ENCODE measurements at places on chromosomes 12 and 14.

DNA sequence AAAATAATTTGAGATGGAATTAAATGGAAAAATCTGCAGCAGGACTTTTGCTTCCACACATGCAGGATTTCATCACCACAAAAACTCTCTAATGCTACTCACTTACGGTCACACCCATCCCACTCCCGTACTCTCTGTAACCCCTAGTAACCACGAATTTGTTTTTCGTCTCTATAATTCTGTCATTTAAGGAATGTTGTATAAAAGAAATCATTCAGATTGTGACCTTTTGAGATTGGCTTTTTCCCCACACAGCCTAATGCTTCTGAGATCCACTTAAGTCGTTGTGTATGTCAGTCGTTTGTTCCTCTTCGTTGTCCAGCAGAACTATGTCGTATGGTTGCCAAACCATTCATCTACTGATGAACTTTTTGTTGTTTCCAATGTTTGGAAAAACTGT is 19.8 kb upstream of the PZP start:
- DNase-seq = no peak

DNA sequence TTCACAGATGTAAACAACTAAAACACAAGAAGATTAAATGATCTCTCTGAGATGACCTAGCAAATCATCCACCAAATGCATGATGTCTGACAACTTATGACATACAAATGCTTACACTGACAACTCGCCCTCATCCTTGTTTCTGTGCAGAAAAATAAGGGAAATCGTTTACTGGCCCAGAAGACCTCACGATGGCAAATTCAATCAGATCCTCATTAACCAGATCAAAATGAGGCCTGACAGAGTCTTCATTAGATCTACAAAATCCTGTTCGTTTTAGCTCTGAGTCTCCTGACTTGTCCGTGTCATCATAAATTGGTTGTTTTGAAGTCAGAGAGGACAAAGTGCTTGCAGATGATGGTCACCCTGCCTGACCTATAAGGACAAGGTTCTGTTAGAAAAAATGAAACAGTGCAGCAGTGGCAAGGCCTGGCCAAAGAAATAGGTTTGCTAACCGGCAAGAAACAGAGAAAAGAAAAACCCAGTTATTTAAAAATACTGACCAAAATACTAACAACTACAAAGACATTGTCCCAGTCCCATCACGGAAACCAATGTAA is 109.5 kb downstream of the BTG1 start:
- no peak for DNase-seq

DNA sequence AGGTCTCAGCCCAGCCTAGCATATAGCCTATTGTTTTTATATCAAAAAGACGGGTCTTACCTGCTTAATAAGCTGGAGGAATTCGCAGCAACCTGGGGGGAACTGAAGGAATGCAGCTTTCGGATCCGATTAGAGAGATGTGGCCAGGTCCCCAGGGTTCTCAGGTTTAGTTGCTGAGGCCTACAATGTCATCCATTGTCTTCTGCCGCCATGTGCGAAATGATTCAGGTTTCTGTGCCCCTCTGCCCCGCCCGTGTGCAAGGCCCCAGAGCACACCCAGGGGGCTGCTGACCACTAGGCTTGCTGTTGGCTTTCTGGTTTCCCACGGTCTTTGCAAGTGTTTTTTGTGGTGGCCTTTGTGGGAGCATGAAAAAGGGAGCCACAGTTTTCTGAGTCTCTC is 154.5 kb upstream of the TBX3 start:
- no peak for DNase-seq

- DNase-seq = no peak
These were observed 31.3 kb downstream of the DMAC2L start for GRCh38 chr14:50343434-50343833.

DNA sequence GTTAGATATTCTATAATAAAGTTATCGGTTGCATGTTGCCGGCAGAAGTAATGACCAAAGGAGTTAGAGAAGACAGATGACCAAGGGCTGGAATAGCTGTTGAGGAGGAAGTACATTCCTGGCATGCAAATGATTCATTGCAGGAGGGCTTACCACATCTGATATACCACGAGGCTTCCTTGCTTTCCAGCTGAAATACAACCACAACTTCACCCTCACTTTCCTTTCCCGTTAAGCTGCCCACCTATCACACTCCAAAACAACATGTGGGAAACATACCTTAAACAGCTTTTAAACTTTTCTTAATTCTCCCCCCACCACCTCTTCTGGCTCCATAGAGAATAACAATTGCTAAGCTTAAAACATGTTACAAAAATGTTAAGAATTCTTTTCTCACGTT is 594.1 kb downstream of the NRXN3 start:
- no peak for DNase-seq

- peak; percentile 61 for DNase-seq
These were observed 52.5 kb upstream of the PELI2 start for GRCh38 chr14:56065621-56066290.

- DNase-seq = no peak
These were observed 2.9 kb upstream of the AGAP2 start for GRCh38 chr12:57741413-57741789.

- DNase-seq = no peak
These were observed 132.3 kb downstream of the CCDC59 start for GRCh38 chr12:82225871-82226270.

DNA sequence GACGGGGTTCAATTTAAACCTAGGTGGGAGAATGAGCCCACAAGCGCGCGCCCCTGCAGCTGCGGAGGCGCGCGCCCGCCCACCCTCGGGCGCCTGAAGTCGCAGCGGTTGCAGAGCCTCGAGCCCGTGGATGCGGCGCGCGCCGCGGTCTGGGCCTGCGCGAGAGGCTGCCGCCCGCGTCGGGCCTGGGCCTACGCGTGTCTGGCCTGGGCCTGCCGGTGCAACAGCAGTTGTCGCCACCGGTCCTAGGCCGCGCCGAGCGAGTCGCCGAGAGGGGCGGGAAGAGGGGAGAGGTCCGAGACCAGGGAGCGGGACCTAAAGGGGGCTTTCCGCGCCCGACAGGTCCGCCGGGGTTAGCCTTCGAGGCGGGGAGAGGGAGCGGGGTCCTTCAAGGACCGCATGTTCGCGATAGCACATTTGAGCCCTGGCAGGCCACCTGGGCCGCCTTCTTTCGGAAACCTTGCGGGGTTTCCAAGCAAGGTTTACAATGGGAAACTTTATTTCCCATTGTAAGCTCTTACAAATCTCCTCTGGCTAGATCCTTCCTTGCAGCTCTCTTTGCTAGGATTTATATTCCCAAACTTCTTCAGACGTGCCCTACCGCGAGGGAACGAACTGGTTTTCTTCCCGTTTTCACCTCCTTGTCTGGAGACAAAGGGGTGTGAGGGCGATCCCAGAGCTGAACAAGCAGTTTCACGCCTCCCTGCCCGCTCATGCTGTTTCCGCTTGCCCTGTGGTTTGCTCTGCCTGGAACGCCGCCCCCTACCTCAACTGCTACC is 6.8 kb downstream of the SIX6 start:
- DNase-seq = no peak

- no peak for DNase-seq
These were observed 460.6 kb upstream of the FOXG1 start for GRCh38 chr14:28305938-28306337.

DNA sequence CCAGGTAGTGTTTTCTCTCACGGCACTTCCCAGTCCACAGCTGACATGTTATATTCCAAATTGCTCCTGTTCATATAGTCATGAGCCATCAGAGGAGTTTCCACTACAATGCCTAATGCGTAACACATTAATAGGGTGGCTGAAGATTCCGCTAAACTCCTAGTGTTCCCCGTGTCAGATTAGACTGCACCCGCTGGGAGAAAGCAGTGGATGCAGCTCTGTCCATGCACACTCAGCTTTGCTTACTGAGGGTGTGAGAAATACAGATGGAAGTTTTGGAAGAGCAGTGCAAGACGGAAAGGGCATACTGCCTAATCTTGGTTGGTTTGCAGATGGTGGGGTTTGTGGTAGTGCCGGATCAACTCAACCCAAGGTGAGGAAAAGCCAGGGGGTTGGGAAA is 5.6 kb downstream of the PPP1R3E start:
- DNase-seq = no peak

GRCh38 chr12:51992246-51992645 is 14.5 kb upstream of the TAMALIN start:
- no peak for DNase-seq

DNA sequence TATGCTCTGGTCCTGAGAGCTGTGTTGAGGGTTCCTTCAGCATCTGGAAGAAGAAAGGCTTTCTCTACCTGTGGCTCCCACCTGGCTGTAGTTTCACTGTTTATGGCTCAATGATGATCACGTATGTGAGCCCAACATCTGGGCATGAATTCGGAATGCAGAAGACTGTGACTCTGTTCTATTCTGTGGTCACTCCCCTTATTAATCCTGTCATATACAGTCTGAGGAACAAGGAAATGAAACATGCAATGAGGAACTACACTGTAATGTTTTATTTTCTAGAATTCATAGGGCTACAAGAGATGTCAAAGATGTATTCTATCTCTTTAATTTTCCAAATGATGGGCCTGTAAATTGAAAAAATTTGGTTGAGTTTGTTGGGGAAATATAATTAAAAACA is 10.8 kb upstream of the OR11G2 start:
- DNase-seq = no peak

GRCh38 chr12:50572287-50572686 is 67.5 kb downstream of the DIP2B start:
- DNase-seq = no peak

- no peak for DNase-seq
These were observed 9.0 kb downstream of the TMBIM6 start for GRCh38 chr12:49750027-49750995.

DNA sequence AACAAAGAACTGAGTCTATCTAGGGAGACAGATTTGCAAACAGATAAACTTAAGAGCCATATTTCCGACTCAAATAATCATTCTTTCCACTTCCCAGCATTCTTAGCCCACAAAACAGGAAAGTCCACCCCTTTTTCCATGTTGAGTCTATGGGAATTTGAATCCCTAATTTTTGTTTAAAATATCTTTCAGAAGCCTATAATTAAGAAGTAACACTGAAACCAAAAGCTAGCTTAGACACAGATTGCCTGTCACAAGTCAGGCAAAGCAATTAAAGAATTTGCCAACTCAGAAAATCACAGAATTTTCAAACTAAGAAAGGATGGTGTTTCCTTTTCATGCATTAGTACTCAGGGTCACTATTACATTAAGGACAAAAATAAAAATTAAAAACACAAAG is 17.0 kb downstream of the ATP2B1 start:
- no peak for DNase-seq

GRCh38 chr12:60265741-60266140 is 669.9 kb downstream of the SLC16A7 start:
- no peak for DNase-seq

DNA sequence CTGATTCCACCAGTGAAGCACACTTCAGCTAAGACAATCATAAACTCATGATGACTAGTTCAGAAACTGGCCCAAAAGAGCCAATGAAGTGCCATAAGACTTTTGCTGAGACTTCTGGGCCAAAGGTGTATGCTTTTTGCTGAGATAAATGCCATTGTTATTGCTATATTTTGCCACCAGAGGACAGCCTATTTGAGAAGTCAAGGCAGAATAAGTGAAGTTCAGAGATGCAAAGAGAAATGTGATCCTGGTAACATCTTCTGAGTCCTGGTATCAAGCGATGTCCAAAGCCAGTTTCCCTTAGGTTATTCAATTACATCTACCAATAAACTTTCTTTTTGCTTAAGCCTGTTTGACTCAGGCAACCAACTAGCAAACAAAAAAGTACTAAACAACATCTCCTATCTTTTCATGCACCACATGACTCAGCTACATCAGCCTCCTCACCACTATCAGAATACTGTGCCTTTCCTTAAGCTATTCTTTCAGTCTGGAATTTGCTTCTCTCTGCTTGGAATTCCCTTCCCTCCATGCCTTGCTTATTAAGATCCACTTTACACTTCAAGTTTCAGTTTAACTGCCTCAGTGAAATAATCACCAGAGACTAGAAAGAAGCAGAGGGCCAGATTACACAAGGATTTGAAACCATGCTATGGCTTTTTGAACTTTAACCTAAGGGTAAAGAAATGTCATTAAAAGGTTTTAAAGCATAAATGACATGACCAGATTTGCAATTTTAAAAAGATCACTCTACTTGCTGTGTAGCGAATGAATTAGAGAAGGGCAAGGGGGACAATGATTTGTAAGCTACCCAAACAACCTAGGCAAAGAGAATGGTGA is 14.0 kb downstream of the CRY1 start:
- peak; percentile 19 for DNase-seq

GRCh38 chr14:100823413-100824080 is 2.4 kb upstream of the MEG3 start:
- DNase-seq = no peak

- DNase-seq = no peak
These were observed 174.8 kb upstream of the AVPR1A start for GRCh38 chr12:63325757-63326156.

DNA sequence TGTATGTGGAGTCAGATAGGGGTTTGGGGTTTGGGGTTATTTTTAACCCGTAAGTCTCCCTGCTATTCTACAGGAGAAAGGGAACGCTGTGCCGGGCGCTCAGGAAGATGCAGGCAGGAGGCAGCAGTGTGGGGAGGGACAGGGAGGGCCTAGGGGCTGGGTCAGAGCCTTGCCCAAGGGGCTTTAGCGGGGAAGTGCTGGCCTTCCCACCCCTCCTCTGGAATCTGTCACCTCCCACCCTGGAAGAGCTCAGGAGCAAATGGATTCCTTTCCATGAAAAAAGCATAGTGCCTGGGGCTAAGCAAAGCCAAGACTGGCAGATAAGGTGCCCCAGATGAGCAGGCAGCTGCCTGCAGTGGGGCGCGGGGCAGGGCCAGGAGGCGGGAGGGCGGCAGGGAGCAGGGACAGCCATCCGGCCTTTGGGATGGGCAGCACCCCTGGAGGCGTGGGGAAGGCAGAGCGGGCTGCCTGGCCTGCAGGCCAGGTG is 7.3 kb upstream of the INF2 start:
- no peak for DNase-seq

DNA sequence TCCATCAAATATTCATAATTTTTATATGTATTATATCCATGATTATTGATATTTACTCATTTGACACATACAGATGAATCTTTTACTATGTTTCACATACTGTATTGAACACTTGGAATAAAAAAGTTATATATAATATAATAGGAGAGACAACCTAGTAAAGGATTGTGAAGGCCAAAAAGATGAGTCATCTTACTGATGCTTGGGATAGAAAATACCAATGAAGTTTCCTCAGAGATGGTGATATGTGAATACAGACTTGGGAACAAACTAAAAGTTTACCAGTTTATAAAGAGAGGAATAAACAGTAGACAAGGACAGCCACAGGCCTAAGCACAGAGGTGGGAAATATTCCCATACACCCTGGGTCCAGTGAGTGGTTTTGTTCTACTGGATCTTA is 743.9 kb upstream of the FLRT2 start:
- DNase-seq = no peak
